ENCODE measurements at places on chromosomes 5 and 9.

- DNase-seq = no peak
These were observed 307.0 kb downstream of the ARRDC3 start for GRCh38 chr5:91076138-91076537.

DNA sequence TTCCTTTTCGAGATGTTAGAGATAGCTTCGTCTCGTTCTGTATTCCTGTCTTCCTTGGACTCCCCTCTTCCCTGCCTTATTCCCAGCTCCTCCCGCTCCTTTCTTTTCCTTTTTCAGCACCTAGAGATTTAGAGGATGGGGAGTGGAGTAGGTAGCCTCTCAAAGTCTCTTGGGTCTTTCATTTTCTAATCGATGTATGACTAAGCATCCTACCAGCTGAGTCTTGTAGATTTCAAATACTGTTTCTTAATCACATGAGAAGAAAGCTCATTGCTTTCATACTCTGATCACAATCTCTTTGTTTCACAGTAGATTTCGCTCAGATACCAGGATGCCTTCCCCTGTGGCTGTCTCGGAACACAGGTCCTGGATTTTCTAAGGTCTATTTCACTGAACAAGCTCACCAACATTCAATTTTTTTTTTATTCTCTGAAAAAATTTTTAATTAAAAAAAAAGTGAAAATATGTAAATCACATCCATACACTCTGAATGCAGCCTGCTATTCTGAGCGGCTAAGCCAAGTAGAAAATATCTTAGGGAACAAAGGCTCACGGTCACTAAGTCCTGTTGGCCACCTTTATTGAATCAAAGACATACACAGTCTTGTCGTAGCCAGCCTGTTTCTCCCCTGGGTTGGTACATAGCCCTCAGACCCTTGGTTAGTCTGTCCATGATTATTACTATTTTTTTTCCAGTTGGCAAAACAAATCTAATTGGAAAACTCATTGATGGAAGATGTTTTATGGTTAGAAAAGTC is 413.8 kb downstream of the KDM4C start:
- no peak for DNase-seq

- no peak for DNase-seq
These were observed 48.8 kb upstream of the TBCA start for GRCh38 chr5:77824981-77825380.

DNA sequence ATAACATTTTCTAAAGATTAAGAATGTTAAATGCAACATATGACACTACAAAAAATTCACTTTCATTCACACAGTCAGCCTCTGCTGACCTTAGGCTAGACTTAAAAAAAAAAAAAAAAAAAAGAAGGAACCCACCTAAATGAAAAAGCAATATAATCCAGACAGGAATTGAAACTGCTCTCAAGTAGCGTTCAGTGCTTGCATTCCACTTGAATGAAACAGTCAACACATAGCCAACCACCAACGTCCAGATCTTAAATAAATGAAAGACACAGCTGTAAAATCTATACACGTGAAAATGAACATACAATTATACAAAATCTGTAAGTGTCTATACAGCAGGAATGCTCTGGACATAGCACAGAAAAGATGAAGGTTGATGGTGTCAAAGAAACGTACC is 11.4 kb downstream of the TMEM245 start:
- DNase-seq = no peak

DNA sequence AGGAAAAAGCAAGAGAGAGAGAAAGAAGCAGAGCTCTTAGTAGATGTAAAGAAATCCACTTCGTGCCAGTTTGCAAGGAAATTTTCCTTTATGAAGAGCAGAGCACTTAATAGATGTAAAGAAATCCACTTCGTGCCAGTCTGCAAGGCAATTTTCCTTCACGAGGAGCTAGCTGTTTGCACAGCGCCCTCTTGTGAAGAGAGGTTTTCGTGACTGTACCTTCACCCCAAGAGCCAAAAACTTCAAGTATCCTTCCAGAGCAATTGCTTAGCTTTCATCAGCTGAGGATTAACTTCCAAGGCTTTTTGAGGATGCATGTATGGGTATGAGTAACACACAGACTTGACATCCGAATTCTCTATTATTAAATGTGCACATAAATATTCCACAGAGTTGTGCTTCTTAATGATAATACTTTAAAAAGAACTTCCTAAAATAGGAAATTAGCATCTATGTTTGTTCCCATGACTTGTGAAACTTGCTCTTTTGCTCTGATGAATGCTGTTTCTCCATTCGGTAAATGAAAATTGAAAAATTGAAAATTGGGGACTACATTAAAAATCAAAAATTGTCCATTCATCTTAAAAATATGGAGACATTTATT is 525.6 kb downstream of the PDE4D start:
- no peak for DNase-seq

GRCh38 chr5:131640043-131640856 is 5.2 kb upstream of the RAPGEF6 start:
- no peak for DNase-seq

DNA sequence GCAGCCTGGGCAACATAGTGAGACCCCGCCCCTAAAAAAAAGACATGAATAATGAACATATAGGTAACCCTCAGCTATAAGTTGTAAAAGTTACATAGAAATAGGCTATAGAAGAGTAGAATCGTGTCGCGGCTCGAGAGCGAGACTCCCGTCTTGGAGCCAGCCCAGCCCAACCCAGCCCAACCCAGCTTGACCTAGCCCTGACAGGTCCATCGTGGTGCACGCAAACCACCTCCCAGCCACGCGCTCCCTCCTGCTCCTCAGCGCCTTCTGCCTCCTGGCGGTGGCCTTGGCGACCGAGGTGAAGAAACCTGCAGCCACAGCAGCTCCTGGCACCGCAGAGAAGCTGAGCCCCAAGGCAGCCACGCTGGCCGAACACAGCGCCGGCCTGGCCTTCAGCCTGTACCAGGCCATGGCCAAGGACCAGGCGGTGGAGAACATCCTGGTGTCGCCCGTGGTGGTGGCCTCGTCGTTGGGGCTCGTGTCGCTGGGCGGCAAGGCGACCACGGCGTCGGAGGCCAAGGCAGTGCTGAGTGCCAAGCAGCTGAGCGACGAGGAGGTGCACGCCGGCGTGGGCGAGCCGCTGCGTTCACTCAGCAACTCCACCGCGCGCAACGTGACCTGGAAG is 10.8 kb downstream of the KIF24 start:
- DNase-seq = no peak
